Activated CD4-positive, alpha-beta T cell treated with anti-CD3 and anti-CD28 coated beads for 36 hours (primary cell): ENCODE measurements at places on chromosomes 3 and 15.

GRCh38 chr15:64909546-64909945 is 2.2 kb upstream of the ANKDD1A start:
- no peak for DNase-seq

GRCh38 chr3:38542401-38543298 is 46.5 kb downstream of the EXOG start:
- no peak for DNase-seq

DNA sequence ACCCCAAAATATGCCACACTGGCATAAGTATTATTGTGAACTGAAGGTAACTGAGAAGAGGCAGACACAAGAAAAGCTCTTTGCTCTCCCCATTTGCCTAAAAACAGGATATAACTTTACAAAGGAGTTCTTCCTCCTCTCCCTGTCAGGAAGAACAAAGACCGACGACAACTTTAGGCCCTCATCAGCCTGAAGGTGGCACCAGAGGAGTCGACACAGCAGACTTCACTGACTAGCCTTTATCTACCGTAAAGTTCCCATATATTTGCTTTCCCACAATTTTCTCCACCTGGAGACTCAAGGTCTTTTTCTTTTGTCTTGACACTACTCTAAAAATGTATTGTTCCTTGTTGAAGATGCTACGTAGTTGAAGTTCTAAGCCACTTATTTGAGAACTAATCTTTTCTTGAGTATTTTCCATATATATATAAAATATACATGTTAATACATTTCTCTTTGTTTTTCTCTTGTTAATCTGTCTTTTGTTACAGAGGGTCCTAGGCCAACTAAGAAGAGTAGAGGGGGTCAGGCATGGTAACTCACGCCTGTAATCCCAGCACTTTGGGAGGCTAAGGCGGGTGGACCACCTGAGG is 16.2 kb upstream of the XIRP1 start:
- peak; percentile 61 for DNase-seq

GRCh38 chr3:74415731-74416130 is 198.7 kb downstream of the CNTN3 start:
- no peak for DNase-seq

DNA sequence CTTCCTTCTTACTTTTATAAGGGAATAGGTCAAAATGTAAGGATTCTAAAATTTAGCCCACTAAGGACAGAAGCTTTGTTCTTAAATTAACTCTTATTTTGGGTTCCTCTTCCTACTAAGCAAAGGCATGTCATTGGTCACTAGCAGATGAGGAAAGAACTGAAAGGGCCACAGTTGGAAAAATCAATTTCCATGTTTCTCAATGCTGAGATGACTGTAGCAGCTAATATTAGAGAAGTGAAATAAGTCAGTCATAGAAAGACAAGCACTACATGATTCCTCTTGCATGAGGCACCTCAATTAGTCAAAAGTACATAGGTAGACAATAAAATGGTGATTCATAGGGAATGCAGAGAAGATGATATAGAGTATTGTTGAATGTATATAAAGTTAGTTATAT is 353.7 kb downstream of the RSL24D1 start:
- no peak for DNase-seq

DNA sequence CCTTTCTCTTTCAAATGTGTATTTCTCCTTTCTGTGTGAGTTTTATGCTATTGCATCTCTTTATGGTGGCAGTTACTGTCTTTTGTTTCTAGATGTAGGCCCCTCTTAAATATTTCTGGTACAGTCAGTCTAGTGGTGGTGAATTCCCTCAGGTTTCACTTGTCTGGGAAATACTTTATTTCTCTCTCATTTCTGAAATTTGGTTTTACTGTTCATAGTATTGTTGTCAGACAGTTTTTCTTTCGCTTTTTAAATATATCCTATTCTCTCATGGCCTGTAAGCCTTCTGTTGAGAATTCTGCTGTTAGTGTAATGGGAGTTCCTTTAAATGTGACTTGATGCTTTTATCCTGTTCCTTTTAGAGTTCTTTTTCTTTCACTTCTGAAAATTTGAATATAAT is 874.0 kb downstream of the PLOD2 start:
- DNase-seq = no peak

GRCh38 chr15:83129791-83130190 is 22.3 kb downstream of the TM6SF1 start:
- no peak for DNase-seq

GRCh38 chr3:188834349-188834748 is 337.4 kb upstream of the TPRG1 start:
- DNase-seq = peak; percentile 45

DNA sequence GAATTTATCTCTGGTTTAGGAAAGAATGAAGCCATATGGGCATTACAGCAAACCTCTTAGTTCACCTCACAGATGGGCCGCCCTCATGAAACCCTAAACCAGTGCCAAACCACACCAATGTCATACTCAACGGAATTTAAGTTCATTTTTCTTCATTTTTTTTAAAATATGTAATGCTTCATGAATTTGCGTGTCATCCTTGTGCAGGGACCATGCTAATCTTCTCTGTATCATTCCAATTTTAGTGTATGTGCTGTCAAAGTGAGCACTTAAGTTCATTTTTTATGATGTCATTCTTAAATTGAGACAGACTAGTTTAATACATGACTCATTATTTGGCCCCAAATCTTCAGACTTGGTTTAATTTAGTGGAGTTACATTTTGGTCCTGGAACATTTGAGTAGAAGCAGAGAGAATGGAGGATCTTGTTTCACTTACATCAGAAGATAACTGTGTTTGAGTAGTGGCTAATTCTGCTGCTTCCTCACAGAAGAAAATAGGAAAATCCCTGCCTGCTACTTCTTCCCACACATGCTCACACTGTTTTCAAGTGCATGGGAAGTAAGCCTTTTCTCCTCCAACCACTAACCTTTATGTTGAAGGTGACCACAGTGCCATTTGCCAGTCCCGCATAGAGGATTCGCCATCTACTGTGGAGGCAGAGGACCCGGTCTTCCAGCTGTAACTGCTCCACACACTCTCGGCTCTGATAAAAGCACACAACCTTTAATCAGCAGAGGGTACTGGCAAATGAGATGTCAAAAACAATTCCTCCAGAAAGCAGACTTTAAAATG is 63.3 kb downstream of the ZNF106 start:
- no peak for DNase-seq

- DNase-seq = no peak
These were observed 14.7 kb upstream of the MBNL1 start for GRCh38 chr3:152254041-152254440.

GRCh38 chr15:35393398-35393797 is 152.6 kb downstream of the DPH6 start:
- no peak for DNase-seq

DNA sequence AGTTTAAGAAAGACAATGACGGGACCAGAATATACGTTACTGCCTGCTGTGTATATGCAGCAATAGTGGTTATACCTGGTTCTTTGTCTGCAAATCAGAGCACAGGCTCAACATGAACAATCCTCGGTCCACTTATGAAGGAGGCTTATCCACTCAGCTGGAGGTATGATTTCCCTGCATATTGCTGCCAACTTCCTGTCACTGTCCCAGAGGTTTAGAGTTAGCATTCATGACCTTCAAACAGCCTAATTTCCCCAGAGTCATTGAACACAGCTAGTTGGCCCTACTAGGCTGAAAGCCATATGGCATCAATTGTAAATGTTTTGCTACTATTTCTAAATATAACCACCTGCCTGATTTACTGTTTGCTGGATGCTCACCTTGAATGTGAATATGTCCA is 224.9 kb upstream of the ZNF717 start:
- DNase-seq = no peak

GRCh38 chr3:53787016-53787415 is 59.2 kb downstream of the CHDH start:
- no peak for DNase-seq

GRCh38 chr3:45545476-45545875 is 49.1 kb upstream of the LIMD1 start:
- DNase-seq = no peak
